Muscle of leg (tissue), 16 donors: ENCODE measurements at places on chromosomes 7 and 10.
A peak's percentile ranks its signal among the peaks of the same experiment; 100 is the strongest.

GRCh38 chr10:78754269-78755062 is 314.3 kb upstream of the ZMIZ1 start:
- no peak overlapping the region for H3K27ac ChIP-seq
- H3K36me3 ChIP-seq: no peaks in the 10 kb centered on the region
- no peak overlapping the region for H3K4me3 ChIP-seq
- DNase-seq: peak; percentile 87

DNA sequence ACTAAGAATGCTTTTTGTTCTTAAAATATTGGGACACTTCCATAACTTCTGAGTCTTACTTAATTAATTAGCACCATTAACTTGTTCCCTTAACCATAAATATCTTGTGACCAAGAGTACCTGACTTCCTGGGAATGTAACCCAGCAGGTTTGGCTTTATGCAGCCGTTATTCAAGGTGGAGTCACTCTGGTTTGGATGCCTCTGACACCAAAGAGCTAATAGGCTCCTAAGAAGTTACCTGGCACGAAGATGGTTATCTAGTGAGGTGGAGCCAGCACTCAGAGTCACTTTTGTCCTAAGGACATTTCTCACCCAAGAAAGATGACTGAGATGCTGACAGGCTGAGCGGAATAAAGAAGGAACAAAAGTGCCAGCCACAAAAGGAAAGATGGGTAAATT is 172.3 kb downstream of the C1GALT1 start:
- no peak overlapping the region for H3K4me3 ChIP-seq
- H3K36me3 ChIP-seq: no peaks in the 10 kb centered on the region
- no peaks in the 10 kb centered on the region for H3K4me1 ChIP-seq
- no peak overlapping the region for H3K27ac ChIP-seq
- H3K27me3 ChIP-seq: no peaks in the 10 kb centered on the region

DNA sequence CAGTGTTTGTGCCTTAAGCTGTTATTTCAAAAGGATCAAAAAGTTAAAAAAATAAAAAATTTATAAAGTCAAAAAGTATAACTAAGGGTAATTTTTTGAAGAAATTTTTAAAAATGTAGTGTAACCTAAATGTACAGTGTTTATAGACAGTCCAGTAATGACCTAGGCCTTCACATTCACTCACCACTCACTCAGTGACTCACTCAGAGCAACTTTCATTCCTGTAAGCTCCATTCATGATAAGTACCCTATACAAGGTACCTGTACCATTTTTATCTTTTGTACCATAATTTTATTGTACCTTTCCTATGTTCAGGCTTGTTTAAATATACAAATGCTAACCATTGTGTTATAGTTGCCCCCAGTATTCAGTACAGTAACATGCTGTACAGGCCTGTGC is 21.5 kb downstream of the DNAJC9 start:
- no peak overlapping the region for H3K27ac ChIP-seq
- no peak overlapping the region for H3K4me3 ChIP-seq
- no peaks in the 10 kb centered on the region for H3K27me3 ChIP-seq
- no peak for DNase-seq
- peaks cover 9% of the 10 kb centered on the region for H3K36me3 ChIP-seq

GRCh38 chr7:526460-527034 is 6.9 kb upstream of the PDGFA start:
- peaks cover 17% of the 10 kb centered on the region for H3K4me1 ChIP-seq
- H3K4me3 ChIP-seq: no peak overlapping the region
- H3K36me3 ChIP-seq: no peaks in the 10 kb centered on the region
- DNase-seq: no peak
- H3K27me3 ChIP-seq: peaks cover 47% of the 10 kb centered on the region

DNA sequence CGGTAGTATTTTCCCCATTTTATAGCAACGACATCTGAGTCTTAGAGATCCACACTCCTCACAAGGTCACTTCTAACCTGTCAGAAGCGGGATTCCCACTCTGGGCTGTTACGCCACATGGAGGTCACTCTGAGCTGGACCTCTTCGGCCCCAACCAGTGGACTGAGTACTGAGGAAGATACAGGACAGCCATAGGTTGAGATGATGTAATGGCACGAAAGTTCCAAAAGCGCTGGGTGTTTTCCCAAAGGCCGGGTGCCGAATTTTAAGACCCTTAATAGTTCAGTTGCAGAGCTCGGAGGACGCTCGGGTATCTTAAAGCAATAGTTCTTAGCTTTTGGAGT is 699 bp downstream of the GHITM start:
- peak overlapping the region; percentile 86 for H3K27ac ChIP-seq
- no peaks in the 10 kb centered on the region for H3K27me3 ChIP-seq
- peaks cover 9% of the 10 kb centered on the region for H3K4me1 ChIP-seq
- DNase-seq: peak; percentile 16
- H3K4me3 ChIP-seq: peak overlapping the region; percentile 98

GRCh38 chr10:51079766-51080165 is 5.5 kb downstream of the PRKG1 start:
- H3K27me3 ChIP-seq: peaks cover 3% of the 10 kb centered on the region
- no peak overlapping the region for H3K27ac ChIP-seq
- H3K4me3 ChIP-seq: no peak overlapping the region

GRCh38 chr10:4721999-4722753 is 103.8 kb upstream of the AKR1E2 start:
- no peak overlapping the region for H3K4me3 ChIP-seq
- no peak overlapping the region for H3K27ac ChIP-seq
- H3K4me1 ChIP-seq: no peaks in the 10 kb centered on the region
- DNase-seq: peak; percentile 79
- H3K27me3 ChIP-seq: no peaks in the 10 kb centered on the region

DNA sequence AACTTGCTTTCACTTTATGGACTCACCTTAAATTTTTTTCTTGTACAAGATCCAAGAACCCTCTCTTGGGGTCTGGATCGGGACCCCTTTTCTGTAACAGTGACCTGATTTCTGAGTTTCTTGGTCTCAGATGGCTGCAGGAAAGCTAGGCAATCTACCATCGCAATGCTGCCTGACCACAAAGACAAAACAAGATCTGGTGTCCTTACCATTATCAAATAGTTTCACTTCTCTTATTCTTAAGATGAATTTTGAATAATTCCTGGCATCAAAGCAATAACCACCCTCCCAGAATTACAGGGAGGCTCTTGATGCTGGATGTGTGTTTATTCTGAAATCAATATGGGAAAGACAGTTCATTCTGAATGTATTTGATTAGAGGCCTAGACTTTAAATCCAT is 77.4 kb upstream of the FRMD4A start:
- H3K36me3 ChIP-seq: no peaks in the 10 kb centered on the region
- no peak overlapping the region for H3K27ac ChIP-seq
- H3K4me1 ChIP-seq: peaks cover 3% of the 10 kb centered on the region
- H3K27me3 ChIP-seq: peaks cover 3% of the 10 kb centered on the region
- DNase-seq: no peak

- H3K27me3 ChIP-seq: no peaks in the 10 kb centered on the region
- no peak overlapping the region for H3K4me3 ChIP-seq
- H3K36me3 ChIP-seq: peaks cover 63% of the 10 kb centered on the region
Observed at GRCh38 chr10:1107679-1108078, 51.5 kb downstream of the WDR37 start.

DNA sequence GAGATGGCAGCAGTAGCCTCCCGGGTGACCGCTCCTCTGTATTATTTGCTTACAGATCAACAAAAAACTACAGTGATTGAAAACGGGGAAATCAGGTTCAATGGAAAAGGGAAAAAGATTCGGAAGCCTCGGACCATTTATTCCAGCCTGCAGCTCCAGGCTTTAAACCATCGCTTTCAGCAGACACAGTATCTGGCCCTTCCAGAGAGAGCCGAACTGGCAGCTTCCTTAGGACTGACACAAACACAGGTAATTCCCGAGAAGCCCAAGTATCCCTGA is 2.2 kb downstream of the DLX6 start:
- H3K27me3 ChIP-seq: peaks cover 79% of the 10 kb centered on the region
- no peak overlapping the region for H3K27ac ChIP-seq
- no peaks in the 10 kb centered on the region for H3K36me3 ChIP-seq
- no peak for DNase-seq
